Karpas-422 (cell line): ENCODE measurements at places on chromosomes 16 and 17. TPM values are rescaled to one million over a fixed set of nuclear protein-coding genes. Genes with fewer than 3 reads are reported as not detected.

MRM1 gene
- 11.7 and 18.0 TPM in 2 replicates for total RNA-seq

DNA sequence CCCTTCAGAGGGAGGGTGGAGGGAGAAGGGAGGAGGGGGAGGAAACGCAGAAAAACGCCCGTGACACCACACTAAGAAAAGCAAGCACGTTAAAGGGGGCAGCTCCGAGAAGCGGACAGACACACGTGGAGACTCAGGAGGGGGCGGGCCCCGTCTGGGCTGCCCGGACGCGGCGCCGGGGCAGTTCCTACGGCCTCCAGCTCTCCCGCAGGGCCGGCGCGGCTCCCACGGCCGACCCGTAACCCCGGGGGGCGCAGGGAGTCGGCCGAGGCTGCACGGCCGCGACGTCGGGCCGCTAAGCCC lies 362 bp downstream of the KLHDC4 start:
- peak; percentile 50 for DNase-seq
- H3K27me3 ChIP-seq, result no peaks in the 10 kb centered on the region
- H3K4me1 ChIP-seq, result peaks cover 25% of the 10 kb centered on the region
- H3K4me3 ChIP-seq, result peak overlapping the region; percentile 99
- H3K36me3 ChIP-seq, result peaks cover 12% of the 10 kb centered on the region
- no peak overlapping the region for H3K27ac ChIP-seq

DNA sequence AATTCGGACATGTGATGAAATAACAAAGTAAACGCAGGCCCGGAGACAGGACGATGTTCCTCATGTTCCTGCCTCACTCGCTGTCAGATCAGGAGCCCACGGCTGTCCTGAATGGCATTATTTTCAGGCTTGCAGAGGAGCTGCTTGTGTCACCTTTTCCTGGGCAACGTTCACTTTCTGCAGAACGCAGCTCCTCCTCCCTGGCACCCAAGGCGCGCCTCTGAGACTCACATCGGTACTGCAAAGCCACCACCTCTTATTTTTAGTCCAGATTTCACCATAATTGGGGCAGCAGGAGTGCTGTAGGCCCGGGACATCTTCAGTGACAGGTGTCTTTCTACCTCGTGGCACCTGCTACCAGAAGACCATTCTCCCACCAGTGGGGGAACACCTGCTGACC lies 8.0 kb upstream of the C16orf96 start:
- no peaks in the 10 kb centered on the region for H3K27me3 ChIP-seq
- no peak overlapping the region for H3K27ac ChIP-seq
- H3K36me3 ChIP-seq, result no peaks in the 10 kb centered on the region
- no peak overlapping the region for H3K4me3 ChIP-seq

DNA sequence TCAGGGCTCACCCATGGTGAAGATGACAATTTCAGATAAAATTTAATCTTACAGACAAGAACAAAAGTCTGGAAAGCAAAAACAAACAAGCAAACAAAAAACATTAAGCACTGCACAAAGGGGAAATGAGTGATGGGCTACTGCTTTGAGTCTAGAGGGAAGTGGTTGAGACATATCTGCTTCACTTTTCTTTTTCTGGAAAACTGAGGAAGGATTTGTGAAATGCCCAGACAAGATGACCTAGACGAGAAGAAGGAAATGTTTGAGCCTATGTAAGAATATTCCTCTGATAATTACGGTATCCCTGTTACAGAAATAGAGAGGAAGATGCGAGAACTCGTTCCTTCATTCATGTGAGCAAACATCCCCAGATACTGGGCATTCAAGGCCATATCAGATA lies 11.5 kb upstream of the HYDIN start:
- H3K27ac ChIP-seq, result no peak overlapping the region
- no peak for DNase-seq
- no peaks in the 10 kb centered on the region for H3K27me3 ChIP-seq
- H3K4me3 ChIP-seq, result no peak overlapping the region

GRCh38 chr17:81837641-81838040 lies 2.8 kb upstream of the PPP1R27 start:
- H3K27ac ChIP-seq, result no peak overlapping the region
- H3K4me3 ChIP-seq, result no peak overlapping the region
- no peak for DNase-seq
- H3K4me1 ChIP-seq, result peaks cover 20% of the 10 kb centered on the region
- H3K27me3 ChIP-seq, result no peaks in the 10 kb centered on the region
- H3K36me3 ChIP-seq, result no peaks in the 10 kb centered on the region

GRCh38 chr16:11138769-11139325 lies 117.2 kb downstream of the SOCS1 start:
- H3K4me1 ChIP-seq, result peaks cover 10% of the 10 kb centered on the region
- no peaks in the 10 kb centered on the region for H3K27me3 ChIP-seq
- H3K4me3 ChIP-seq, result no peak overlapping the region
- H3K27ac ChIP-seq, result no peak overlapping the region

ST6GALNAC1 gene
- total RNA-seq, result not detected in 2 replicates

FOXL1 gene
- not detected in 2 replicates for total RNA-seq

DNA sequence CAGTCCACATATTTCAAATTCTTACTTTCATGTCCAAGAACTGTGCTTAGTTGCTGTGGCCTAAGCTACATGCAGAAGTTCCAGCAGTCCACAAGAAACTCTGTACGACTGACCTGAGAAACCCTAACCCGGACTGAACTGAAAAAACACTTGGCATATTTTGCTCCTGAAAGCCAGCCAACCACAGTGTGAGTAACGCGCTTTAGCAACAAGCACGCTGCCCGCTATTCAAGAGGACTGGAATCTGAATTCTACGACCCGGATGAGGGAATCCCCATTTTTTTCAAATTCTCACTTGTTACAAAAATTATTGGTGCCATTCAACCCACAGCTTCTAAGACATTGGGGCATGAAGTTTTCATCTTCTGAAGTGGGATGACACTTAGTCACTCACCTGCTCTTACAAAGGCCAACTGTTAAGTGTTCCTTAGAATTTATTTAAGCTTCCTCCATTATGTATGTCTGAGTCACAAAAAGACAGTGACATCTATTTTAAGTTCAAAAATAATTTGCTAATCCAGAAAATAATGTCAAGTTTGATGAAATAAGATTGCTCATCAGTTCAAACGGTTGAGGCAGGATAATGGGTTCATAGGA lies 78.7 kb downstream of the CDYL2 start:
- H3K4me3 ChIP-seq, result no peak overlapping the region
- peak; percentile 15 for DNase-seq
- H3K27ac ChIP-seq, result no peak overlapping the region
- H3K27me3 ChIP-seq, result no peaks in the 10 kb centered on the region
- no peaks in the 10 kb centered on the region for H3K36me3 ChIP-seq

CDYL2 gene
- not detected in 2 replicates for total RNA-seq
